B cell (primary cell): ENCODE measurements at places on chromosomes 2 and 18.

GRCh38 chr18:36281936-36282335, 15.6 kb upstream of the FHOD3 start:
- DNase-seq: no peak

DNA sequence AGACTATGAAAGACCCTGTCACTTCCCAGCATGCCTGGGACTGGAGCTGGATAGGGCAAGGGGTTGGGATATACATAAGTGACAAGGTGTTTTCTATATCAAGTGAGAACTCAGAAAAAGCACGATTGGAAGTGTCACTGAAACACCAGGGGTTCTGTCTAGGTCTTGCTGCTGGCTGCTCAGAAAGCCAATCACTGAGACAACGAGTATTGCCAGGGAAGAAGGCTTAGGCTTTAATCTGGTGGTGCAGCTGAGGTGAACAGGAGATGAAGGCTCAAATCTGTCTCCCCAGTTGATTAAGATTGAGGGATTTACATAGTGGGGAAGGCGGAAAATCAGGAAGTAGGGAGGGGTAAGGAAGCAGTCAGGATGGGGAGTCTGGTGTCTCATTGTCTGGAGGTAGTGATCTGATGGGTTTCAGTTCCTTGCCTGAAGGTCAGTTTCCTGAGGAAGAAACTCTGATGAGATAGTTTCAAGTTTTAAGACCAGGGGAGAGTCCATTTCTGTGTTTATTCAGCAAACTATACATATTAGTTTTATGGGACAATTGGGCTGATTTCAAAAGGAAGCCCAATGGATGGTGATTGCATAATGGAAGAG, 3.5 kb upstream of the C2orf74 start:
- DNase-seq: no peak

DNA sequence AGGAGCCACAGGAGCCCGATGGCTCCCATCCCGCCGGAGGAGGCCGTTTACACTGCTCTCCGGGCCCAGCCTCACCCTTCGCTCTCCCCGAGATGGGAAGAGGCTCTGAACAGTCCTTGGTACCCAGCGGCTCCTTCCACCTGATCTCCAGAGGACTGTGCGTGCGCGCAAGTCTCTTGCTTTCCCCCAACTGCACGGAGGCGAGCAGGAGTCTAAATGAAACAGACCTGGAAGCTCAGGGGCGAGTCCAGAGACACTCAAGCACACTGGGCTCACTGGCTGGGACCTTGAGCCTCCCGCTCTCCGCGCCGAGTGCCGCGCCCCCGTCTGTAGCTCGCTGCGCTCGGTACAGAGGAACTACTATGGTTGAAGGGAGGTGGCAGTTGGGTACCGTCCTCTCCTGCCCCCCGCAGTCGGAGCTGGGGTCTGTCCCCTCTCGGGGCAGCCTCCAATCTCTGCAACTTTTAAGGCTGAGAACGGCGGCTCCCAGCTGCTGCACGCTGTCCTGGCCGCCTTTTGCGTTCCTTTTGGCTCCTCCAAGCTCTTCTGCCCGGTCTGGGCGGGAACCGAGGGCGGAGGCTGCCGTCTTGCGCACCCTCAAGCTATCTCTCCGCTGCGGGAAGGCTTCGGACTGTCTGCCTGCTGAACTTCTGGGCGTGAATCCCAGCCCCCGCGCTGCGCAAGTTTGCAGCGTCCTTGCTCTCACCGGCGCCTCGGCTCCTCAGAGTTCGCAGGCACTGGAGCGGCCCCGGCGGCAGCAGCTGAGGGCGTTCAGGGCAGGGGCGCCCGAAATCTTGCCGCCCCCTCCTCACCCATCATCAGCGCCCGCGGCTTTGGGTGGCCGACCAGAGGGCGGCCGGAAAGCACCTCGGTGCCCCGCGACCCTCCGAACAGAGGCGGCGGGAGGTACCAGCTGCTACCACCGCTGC, 491 bp downstream of the ALK start:
- peak; percentile 13 for DNase-seq

DNA sequence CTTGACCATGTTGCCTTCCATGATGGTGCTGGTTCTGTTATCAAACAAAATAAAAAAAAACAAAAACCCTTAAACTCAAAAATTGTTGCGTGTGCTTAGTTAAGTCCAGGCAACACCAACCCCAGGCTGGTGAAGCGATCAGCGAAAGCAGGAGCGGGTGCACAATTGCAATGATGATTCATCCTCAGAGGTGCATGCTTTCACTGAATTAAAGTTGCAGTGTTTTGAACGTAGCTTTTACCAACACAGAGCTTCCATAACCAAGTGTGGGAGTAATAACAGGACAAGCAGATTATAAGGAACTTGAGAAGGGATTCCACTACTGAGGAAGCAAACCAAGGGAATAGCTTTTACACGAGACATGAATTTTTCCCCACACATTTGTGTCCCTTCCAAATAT, 39.7 kb upstream of the RAPH1 start:
- no peak for DNase-seq

GRCh38 chr18:12041561-12041960, 52.1 kb upstream of the ANKRD62 start:
- DNase-seq: no peak

DNA sequence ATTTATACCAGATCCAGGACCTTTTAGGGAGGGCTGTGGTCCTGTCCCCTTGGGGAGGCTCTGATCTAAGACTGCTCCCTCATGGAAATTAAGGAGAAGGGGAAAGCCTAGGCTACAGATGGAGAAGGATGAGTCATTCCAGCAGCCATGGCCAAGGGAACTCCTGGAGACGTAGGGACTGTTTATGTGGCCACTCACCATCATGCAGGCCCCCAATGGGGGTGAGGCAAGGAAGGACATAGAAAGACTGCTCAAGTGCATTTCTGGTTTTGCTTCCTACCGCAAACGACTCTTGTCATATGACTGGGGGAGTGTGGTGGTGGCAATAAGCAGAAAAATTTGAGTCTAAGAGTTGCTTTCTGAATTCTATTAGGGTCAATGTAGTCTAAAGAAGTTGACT, 54.0 kb upstream of the CYP1B1 start:
- no peak for DNase-seq

DNA sequence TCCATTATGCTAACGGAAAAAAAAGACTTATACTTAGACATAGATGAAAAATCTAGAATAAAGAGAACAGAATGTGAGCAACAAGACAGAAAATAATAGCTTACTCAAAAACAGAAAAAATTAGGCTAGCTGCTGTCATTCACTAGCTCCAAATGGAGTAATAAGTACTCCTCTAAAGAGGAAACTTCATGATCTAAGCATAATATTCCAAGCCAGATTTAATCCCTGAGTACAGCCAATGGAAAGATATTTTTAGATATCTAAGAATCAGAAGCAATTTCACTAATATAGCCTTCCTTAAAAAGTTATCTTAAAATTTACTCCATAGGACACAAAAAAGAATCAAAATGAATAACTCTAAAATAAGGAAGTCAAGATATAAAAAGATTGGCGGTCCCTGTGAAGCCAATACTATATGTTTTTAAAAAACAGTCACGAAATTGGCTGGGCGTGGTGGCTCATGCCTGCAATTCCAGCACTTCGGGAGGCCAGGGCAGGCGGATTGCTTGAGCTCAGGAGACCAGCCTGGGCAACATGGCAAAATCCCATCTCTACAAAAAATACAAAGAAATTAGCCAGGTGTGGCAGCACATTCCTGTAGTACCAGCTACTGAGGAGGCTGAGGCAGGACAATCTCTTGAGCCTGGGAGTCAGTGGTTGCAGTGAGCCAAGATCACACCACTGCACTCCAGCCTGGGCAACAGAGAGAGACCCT, 123.2 kb upstream of the BCL2L11 start:
- DNase-seq: no peak

- no peak for DNase-seq
These were observed 8.7 kb upstream of the GPR155 start for GRCh38 chr2:174495365-174496012.

- DNase-seq: no peak
These were observed 171.0 kb upstream of the SIX3 start for GRCh38 chr2:44770221-44771195.

DNA sequence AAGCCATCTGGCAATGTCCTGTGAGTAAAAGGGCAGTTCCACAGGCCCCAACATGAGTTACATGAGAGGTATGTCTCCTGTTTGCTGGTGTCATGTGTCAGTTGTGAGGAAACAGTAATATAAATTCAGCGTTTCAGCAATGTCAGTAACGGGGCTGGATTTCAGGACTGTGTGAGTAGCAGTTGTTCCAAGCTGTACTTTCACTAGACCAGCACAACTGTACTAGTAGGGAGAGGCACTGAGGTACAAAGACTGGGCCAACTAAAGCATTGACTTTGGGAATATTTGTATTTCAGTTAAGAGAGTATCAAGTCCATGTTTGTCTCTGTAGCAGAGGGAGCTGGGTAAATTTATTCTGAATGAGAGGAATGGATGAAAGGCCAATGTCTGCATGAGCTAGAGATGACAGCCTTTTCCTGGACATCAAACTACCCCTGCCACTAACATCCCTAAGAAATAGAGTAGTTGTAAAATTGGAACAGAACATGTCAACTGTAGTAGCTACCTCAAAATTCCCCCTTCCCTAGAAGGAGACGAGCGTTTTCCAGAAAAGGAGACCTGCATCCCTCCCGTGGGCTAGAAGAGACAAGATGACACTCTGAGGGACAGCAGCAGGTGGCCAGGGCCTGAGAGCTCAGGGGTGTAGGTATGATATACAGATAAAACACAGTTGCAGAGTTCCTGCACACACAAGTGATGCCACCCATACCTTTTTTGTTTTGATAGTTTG, 24.4 kb downstream of the EIF4E2 start:
- no peak for DNase-seq

DNA sequence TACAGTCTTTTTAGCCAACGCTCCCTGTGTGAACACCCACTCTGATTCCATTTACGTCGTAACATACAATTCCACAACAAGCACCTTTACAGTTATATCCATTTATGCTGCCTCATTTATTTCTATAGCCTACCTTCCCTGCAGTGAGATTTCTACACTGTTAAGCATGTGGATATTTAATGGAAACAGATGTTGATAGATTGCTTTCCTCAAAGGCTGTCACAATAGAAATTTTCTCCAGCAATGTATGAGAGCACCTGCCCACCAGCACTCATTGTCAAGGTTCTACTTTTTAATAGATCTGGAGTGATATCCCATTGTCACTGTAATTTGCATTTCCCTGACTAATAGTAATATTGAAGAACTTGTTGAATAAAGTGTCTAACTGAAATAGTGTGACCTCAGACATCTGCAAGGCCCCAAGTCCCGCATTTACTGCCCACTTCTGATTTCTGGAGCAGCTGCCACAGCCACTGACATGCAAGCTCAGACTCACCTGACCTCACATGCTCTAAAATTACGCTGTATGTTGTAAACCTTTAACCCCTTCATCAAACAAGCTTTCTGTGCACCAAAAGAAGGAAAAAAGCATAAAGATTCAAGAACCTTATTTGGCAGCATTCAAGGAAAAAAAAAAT, 295.1 kb downstream of the CNTNAP5 start:
- no peak for DNase-seq

DNA sequence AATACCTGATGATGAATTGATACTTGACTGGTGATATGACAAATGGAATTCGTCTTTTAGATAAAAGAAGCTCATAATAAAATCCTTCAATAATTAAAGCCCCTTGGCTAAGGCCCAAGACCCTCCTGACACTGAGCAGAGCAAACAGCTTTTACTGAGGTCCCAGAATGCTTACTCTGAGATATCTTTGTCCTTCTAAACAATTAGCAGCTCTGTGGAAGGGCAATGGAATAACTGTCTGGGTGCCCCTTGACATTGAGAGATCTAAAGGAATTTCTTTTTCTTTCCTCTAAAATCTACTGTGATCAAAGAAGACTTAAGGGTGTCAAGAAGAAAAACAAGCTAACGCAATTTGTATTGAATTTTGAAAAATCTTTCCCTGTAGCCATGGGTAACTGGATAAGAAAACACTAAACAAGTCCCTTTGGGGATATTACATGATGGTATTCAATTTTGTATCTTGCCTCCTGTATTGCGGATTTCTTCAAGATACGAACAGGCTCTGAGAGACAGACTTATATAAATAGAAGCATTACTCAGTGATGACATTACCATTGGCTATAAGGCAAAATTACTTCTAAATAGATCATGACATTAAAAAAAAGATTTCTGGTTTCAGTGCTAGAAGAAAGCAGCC, 128.8 kb downstream of the MREG start:
- DNase-seq: no peak

- DNase-seq: no peak
These were observed 474.6 kb downstream of the SLC4A3 start for GRCh38 chr2:220101980-220102379.

- DNase-seq: no peak
These were observed 171.7 kb upstream of the HS6ST1 start for GRCh38 chr2:128490321-128490720.
